ENCODE measurements at places on chromosomes 2 and 18.

DNA sequence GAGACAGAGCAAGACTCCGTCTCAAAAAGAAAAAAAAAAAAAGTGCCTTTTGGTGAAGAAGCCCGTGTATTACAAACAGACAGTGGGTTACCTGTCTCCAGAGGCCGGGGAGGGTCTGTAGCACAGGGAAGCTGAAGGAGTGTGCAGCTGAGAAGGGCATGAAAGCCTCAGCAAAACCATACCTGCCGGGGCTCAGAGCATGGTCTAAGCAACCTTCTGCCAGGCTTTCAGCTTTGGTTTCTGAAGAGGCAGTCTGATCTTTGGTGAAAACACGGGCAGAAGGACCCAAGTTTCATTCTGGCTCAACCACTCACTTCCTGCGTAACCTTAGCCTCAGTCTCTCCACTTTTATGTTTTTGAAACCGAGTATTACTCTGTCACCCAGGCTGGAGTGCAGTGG is 21.5 kb downstream of the SH2D6 start:
- no peak for DNase-seq

- no peak for DNase-seq
Measured at GRCh38 chr2:218733171-218734021, 22.8 kb downstream of the TTLL4 start.

- no peak for DNase-seq
Measured at GRCh38 chr2:158504088-158504487, 47.3 kb downstream of the PKP4 start.

DNA sequence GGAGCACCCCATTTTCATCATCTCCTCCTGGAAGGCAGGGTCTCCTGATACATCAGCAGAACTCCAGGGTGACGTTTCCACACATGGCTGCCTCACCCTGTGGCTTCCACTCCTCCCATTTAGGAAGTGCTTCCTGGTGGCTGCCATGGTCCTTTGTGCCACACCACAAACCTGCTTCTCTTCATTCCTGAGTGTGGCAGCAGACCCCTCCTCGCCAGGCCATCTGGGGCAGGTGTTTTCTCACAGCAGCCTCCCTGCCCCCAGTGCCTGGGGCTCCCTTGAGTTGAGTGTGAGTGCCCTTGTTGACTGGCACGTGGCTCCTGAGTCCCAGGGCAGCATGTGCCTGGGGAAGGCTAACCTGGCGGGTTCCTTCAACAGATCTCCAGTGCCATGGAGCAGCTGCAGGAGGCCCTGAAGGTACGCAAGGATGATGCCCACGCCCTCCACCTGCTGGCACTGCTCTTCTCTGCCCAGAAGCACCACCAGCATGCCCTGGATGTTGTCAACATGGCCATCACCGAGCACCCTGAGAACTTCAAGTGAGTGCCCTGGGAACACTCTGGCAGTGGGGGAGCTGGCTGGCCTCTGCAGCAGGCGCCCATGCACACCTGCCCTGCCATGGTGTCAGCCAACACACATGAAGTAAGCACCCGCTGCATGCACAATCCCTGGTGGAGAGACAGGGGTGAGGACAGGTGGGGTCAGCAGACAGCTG is 113.4 kb upstream of the MCFD2 start:
- no peak for DNase-seq

- no peak for DNase-seq
Measured at GRCh38 chr2:232903989-232904388, 33.9 kb downstream of the SNORC start.

- DNase-seq: no peak
Measured at GRCh38 chr18:28256166-28256565, 79.2 kb upstream of the CDH2 start.

- DNase-seq: no peak
Measured at GRCh38 chr2:216777637-216778273, 82.1 kb downstream of the TNP1 start.

GRCh38 chr2:185391543-185391942 is 347.1 kb upstream of the FSIP2 start:
- DNase-seq: no peak

- DNase-seq: no peak
Measured at GRCh38 chr2:184680825-184681224, 82.5 kb downstream of the ZNF804A start.

DNA sequence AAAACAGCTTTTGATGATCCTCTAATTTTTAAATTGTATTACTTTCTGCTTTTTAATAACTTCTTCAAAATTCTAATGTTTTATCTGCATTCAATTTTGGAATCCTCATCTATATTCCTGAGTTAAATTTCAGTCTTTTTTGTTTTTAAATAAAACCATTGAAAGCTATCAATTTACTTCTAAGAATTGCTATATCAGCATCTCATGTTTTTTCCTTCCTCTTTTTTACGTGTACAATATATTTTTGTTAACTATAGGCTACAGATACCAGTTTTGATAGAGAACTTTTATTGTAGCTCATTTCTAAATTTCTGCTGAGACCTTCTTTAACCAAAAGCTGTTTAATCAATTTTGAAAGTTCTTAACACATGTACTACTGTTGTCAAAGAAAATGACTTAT is 84.5 kb downstream of the SS18 start:
- DNase-seq: no peak

DNA sequence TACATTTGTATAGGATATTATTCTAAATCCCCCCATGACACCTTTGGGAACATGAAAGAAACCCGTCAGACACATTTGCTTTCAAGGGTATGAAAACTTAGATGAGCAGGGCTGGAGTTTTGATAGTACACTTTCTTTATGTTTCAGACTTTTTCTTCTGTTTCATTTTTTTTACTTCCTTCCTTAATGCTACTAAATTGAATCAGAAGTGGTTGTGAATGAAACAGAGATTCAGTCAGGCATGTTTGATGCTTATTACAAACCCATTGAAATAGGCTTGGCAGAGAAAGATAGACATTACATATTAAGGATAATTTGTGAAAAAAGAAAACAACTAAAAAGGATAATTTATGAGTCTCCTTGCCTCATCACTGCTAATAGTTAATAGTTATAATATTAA is 26.8 kb downstream of the SLC30A6 start:
- no peak for DNase-seq

GRCh38 chr2:45554073-45554741 is 56.9 kb downstream of the SRBD1 start:
- DNase-seq: no peak

GRCh38 chr2:225112362-225113126 is 70.3 kb upstream of the DOCK10 start:
- no peak for DNase-seq

DNA sequence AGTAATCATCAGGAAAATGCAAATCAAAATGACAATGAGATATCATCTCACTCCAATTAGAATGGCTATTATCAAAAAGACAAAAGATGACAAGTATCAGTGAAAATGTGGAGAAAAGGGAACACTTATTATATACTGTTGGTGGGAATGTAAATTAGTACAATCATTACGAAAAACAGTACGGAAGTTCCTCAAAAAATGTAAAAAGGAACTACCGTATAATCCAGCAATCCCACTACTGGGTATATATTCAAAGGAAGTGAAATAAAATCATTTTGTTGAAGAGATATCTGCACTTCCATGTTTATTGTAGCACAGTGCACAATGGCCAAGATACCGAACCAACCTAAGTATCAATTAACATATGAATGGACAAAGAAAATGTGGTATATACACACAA is 52.4 kb upstream of the TEX51 start:
- no peak for DNase-seq

- no peak for DNase-seq
Measured at GRCh38 chr2:186702501-186702900, 8.6 kb downstream of the FAM171B start.

DNA sequence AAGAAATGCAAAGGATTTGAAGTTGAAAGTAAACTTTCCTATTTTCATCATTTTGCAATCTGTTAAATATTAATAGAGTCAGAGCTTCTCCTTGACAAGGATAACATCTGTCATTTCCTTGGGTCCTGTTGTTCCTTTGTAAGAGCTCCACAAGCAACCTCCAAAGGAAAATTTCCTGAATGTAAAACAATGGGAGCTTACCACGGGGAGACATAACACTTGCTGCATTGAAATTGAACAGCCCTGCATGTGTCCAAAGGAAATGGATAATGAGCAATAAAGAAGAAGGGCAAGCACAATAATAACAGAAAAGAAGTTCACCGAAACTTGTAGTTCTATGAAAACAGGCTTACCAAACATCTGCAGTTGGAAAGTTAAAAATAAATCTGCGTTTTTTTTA is 42.0 kb upstream of the SCG2 start:
- DNase-seq: no peak

DNA sequence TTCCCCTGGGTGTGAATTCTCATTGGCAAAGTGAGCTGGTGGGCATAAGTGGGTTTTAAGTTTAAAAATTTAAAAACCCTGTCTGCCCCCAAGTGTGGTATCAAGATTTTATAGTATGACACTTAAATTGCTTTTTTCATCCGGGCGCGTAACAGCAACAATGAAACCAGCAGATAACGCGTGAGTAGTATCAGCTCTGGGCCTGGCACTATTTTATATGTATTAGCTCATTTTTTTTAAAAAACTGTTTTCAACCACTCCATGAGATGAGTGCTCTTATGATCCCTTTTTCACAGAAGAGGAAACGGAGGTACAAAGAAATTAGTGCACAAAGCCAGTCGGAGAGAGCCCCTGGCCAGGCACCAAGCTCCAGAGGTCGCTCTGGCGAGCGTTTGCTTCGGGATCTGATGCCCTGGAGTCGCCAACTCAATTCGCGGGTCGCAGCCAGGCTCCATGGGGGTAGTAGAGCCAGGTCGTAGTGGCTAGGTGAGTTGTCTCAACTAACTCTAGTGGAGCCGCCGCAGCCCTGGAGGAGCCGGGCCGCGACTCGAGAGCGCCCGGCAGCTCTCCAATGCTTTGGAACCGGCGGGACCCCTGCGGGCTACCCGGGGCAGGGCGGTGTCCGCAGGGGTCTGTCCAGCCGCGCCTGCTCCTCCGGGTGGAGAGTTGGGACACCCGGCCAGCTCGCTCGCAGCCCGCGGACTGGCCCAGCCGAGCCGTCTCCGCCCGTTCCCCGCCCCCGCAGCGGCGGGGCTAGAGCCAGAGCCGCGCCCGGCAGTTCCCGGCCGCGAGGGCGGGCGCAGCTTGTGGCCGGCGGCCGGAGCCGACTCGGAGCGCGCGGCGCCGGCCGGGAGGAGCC is at the start of gene IL1R1:
Gene IL1R1, plus strand, starts transcription at position 777 of the 859 bp plus-strand sequence. CDS start 14,979 bp downstream, outside the sequence.
- DNase-seq: no peak

GRCh38 chr2:32735348-32735747 is 107.5 kb downstream of the TTC27 start:
- no peak for DNase-seq

DNA sequence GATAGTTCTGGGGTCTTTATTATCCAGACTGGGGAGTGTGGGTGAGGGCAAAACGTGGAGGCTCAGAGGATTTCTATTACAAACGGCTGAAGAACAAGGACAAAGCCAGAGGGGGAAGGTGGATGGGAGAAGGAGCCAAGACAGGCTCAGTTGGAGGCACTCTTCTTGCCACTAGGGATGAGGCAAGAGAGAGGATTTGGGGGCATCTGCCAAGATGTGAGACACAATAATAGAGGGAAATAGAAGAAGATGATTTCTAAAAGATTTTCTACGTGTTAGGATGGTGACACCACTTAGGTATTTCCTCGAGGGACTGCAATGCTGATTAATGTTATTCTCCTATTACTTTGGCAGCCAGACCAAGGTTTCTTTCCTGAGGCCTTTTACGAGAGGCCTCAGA is 71.8 kb downstream of the APOB start:
- no peak for DNase-seq

DNA sequence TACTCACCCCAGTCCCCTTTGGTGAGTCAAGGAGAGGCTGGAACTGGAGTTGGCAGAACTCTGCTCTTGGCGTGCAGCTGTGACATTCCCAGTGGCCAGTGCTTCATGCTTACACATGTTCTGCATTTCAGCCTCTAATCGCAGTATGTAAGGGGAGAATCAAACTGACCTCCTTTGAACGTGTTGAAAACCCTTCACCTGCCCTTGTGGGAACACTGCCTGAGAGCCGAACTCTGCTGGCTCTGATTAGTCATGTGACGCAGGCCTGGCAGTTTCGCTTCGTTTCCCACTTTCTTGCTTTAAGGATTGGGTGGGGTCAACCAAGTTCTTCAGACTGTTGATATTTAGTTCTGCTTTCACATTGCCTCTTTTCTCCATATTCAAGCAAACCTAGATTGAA is 173.8 kb upstream of the BCL2L11 start:
- DNase-seq: no peak

DNA sequence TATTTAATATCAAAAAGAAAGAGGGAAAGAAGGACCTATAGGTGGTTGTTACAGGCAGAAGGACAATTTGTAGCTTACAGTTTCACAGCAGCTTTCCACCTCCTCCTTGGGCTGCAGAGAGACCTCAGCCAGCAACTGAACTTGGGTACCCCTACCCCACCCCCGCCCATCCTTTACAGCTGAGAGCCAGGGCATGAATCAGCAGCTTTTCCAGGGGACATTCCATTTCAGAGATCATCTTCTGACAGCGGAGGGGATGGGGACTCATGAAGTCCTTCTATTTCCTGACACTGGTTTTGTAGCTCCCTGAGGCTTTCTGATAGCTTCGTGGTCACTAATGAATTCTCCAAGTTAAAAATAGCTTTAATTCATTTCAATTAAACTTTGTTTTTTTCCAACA is 96.4 kb downstream of the ITGB1BP1 start:
- DNase-seq: no peak

GRCh38 chr2:190524928-190525327 is 9.6 kb downstream of the NEMP2 start:
- DNase-seq: no peak

GRCh38 chr2:207133458-207133819 is 32.3 kb downstream of the KLF7 start:
- no peak for DNase-seq

GRCh38 chr2:179744401-179744800 is 117.0 kb downstream of the ZNF385B start:
- DNase-seq: no peak

- DNase-seq: no peak
Measured at GRCh38 chr2:122194546-122194945, 439.1 kb downstream of the TSN start.

- no peak for DNase-seq
Measured at GRCh38 chr2:25009954-25010353, 31.9 kb upstream of the EFR3B start.

GRCh38 chr2:216501854-216502253 is 3.2 kb downstream of the RPL37A start:
- no peak for DNase-seq

GRCh38 chr2:85134255-85134895 is 1.2 kb downstream of the TCF7L1 start:
- no peak for DNase-seq

DNA sequence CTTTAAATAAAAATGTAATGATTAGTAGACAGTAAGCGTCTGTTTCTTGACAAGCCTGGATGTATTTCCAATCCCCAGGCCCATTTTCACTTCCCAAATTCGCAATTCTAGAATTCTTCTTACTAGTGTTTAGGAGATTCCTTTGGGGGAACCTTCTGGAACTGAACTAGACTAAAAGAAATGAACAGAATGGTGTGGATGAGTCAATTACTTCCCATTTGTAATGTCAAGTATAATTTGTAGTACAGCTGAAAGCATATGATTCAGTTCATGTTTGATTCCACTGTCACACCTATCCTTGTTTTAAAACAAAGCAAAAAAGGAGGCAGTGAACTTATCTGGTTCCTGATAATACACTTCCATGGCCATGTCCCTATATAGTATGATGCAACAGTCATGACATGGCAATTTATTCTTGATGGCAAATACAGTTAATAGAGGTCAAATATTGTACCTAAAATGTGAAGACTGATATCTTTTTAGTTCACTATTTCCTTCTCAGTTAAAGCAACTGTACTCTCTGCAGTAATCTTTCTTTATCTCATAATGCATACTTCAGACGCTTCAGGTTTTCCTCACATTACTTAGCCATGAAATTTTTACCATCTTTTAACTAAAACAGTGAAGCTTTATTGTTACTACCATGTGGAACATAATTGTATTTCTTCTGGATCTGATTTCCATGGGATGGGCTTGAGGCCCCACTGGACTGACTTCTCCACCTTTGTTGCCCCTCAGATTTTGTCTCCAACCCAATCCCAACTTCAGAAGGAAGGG is 2.0 kb downstream of the IDH1 start:
- no peak for DNase-seq
